ENCODE measurements at places on chromosomes 5 and 9.

DNA sequence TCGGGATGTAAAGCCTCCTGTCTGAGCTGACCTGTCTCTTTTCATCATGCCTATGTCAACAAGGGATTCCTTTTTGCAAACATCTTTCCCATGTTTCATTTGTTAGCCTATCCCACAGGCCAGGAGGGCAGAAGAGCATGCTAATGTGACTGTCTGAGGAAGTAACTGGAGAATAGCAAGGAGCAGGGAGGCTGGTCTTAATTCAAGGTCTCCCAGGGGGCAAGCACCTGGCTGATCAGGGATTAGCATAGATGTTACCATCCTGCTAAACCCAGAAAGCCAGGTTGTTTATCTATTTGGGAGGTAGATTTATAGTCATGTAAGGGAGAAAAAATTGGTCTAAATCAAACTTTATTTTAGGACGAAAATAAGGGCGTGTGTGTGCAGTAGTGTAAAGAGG is 36.7 kb upstream of the MAP1B start:
- no peak for DNase-seq

GRCh38 chr9:31535651-31536050 is 848.8 kb upstream of the ACO1 start:
- no peak for DNase-seq

- no peak for DNase-seq
Observed at GRCh38 chr5:25099538-25099937, 454.8 kb upstream of the CDH10 start.

GRCh38 chr5:144177548-144177947 is 6.9 kb downstream of the KCTD16 start:
- DNase-seq: no peak

DNA sequence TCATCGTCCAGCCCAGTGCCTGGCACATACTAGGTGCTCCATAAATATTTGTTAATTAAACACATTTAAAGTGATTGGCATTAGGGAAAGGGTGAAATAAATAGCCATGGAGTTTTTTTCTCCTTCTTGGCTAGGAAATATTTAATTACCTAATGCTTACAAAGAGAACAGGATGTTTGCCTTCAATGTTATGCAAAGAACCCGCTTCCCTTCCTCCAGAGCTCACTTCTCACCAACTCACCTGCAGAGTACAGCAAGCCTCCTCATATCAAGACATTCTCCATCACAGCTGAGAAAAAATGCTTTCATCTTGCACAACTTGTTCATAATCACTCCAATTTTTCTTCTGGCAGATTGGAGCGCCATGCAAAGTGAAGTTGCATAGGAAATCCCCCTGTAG is 161.7 kb upstream of the STK32A start:
- no peak for DNase-seq

All from CD8-positive, alpha-beta memory T cell (primary cell).